ENCODE measurements at places on chromosomes 12 and 14.

- no peak for DNase-seq
These were observed 23.3 kb upstream of the CCER1 start for GRCh38 chr12:90978117-90978770.

DNA sequence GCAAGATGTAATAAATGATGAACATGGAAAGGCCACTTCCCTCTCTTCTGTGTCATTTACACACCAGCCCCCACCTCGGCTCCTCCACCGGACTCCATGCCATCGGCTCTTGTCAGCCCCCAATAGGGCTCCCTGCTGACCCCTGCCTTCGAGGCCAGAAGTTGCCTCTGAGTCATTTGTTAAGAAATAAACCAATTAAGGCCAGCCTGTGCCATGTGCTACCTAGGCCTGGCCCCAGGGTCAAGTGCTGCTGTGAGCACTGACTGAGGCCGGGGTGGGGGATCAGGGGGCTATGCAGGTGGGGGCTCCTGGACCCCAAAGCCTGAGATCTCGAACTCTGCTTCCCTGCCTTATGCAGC lies 53.2 kb downstream of the TESC start:
- DNase-seq = no peak

GRCh38 chr14:75363570-75364227 lies 64.1 kb upstream of the JDP2 start:
- no peak for DNase-seq

DNA sequence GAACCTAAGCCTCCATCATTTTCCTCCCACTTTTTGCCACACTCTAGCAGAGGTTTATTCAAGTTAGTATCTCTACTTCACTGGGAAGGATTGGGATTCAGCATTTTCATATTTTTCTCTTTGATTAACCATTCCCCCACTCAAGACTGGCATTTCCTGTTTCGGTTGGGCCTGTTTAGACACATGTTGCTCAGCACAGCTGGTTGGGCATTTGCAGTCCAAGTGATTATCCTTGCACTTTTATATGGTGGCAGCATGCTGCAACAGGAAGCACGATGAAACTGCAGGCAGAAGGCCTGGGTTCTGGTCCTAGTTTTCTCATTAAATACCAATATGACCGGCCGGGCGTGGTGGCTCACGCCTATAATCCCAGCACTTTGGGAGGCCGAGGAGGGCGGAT lies 182.9 kb upstream of the GRIN2B start:
- no peak for DNase-seq

DNA sequence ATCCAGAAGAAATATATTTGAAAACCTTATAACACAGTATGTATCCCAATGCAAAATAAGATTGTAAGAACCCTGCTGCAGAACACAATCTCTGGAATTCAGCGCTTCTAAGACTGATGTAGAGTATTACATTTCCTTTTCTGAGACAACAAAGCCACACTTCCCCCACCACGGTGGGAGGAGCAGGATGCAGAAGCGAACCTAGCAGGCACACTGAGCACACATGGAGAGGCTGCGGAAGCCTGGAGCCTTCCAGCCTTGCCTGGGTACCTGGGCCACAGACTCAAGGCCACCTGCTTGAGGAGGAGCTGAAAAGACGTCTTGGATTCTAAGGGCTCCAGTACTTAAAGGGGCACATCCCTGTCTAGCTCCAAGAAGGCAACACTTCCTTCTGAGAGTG lies 46.4 kb downstream of the TCHP start:
- DNase-seq = no peak

- no peak for DNase-seq
These were observed 198.9 kb downstream of the ADGRD1 start for GRCh38 chr12:131152587-131152986.

DNA sequence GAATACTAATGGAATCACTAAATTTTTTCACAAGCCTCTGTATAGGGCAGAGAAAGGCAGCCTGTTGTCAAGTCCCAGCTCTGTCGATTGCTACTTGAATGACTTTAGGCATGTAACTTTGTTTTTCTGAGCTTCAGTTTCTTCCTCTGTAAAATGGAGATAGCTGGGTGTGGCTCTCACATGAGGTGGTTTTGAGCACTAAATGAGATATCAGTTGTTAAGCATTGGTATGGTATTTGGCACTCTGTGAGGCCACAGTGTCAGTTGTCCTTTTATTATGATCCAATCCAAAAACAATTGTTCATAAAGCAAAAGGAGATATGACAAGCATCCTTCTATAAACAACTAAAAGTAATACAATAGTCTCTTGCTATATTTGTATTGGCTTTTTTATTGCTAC lies 120.6 kb downstream of the DUSP6 start:
- no peak for DNase-seq

DNA sequence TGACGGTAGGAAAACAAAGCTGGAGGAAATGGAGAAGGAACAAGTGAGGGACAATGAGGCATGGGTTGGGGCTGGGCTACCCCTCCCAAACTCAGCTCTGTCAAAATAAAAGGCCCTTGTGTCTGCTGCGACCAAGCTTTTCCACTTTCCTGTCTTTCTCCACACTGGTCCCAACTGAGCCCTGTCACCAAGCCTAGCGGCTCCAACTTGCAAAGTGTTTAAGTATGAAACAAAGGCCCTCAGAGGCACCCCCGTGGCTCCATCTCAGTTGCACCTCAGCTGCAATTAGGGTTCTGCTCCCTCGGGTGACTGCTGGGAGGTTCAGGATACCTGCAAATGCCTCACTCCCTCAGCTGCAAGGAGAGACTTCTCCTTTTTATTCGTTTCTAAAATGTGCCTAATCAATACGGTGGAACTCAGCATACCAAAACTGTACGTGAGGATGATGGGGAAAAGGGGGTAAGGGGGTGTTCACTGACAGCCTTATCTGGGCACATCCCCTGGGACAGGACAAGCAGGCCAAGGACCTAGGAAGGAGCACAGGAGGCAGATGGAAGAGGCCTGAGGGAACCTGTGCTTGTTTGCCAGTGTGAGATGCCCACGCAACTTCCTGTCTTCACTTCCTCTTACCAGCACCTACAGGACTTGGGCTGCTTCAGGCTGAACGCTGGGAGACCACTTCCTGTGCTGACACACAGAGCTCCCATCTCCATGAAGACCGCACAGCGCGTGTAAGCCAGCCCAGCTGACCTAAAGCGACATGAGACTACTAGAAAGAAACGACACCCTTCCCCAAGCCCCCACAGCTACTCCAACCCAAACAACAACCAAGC lies 8.9 kb downstream of the VAMP1 start:
- DNase-seq = peak; percentile 67

GRCh38 chr12:90677055-90677454 lies 277.9 kb downstream of the CCER1 start:
- DNase-seq = no peak

Data from stimulated activated CD4-positive, alpha-beta T cell treated with anti-CD3 and anti-CD28 coated beads, Interleukin-2, amount 100 ng/mL, for 4 hours (primary cell).